ENCODE measurements at places on chromosomes 5 and 9. TPM values are rescaled to one million over a fixed set of nuclear protein-coding genes. Genes with fewer than 3 reads are reported as not detected.
A peak's percentile ranks its signal among the peaks of the same experiment; 100 is the strongest.

DNA sequence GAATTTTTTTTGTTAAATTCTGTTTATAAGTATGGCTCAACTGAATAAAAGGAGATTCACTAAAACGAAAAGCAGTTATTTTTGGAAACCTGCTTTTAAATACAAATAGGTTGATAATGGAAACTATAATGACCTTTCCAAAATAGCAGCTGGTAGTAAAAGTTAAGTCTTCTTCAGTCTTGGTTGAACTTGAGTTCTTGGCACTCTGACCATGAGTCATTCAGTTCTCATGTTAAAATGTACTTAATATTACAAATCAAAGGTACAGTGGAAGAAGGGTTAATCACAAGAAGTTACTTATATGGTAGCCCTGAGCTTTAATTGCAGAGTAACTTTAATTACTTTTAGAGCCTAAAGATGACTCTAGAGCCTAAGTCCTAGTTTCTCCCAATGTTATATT lies 62.1 kb downstream of the KLF9 start:
- H3K27me3 ChIP-seq: no peaks in the 10 kb centered on the region
- H3K36me3 ChIP-seq: no peaks in the 10 kb centered on the region
- H3K4me1 ChIP-seq: peaks cover 10% of the 10 kb centered on the region
- DNase-seq: no peak
- H3K27ac ChIP-seq: peak overlapping the region; percentile 4

- H3K4me1 ChIP-seq: peaks cover 11% of the 10 kb centered on the region
- DNase-seq: no peak
- H3K36me3 ChIP-seq: no peaks in the 10 kb centered on the region
- no peak overlapping the region for H3K27ac ChIP-seq
- H3K4me3 ChIP-seq: no peak overlapping the region
These were observed 114.0 kb upstream of the MTAP start for GRCh38 chr9:21688108-21689102.

GRCh38 chr9:129836311-129837007 lies 1.2 kb downstream of the USP20 start:
- peak overlapping the region; percentile 95 for H3K4me3 ChIP-seq
- H3K27ac ChIP-seq: peak overlapping the region; percentile 87

DNA sequence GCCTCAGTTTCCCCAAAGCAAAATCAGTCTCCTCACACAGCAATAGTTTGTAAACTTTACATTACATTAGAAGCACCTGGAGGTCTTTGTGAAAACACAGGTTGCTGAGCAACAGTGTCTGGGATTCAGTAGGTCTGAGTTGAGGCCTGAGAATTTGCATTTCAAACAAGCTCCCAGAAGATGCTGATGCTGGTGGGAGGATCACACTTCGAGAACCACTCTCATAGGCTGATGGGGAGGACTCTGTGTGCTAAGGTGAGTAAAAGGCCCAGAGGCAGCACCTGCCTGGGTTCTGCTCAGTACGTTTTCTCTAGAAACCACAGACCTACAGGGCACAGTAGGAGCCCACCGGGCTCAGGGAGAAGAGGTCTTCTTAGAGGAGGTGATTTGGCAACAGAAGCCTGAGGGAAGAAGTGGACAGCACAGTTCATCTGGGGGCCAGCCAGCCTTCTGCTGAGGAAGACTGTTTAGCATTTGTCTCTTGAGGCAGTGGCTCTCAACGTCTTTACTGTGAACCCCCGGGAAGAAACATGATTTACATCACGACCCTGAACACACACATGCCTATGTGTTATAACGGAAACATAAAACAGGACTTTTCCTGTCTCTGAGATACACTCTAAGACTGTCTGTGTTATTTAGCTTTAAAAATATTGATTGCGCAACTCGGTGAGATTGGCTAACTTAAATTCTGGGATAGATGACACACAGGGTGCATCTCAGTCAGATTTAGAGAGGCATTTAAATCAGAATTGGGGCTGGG lies 24.8 kb upstream of the DENND1A start:
- no peak overlapping the region for H3K4me3 ChIP-seq
- no peaks in the 10 kb centered on the region for H3K27me3 ChIP-seq
- H3K36me3 ChIP-seq: no peaks in the 10 kb centered on the region
- H3K4me1 ChIP-seq: no peaks in the 10 kb centered on the region
- H3K27ac ChIP-seq: no peak overlapping the region
- no peak for DNase-seq

DNA sequence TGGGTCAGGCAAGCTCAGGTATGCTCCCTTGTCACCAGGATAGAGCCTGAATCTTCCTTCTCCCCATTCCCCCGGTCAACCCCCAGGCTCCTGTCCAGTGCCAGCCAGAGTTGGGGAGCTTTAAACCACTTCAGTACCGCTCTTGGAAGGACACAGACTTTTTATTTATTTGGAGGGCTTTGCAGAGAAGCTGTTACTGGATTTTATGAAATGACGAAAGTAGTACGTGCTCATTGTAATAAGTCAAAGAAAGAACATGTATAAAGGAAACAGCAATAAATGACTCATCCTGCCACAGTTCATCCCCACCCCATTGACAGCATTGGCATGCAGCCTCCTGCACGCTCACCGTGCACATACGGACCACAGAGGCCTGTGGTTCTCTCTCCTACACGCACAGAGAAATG lies 230.3 kb downstream of the AUH start:
- H3K27me3 ChIP-seq: no peaks in the 10 kb centered on the region
- H3K4me1 ChIP-seq: peaks cover 14% of the 10 kb centered on the region
- DNase-seq: no peak

- H3K4me1 ChIP-seq: peaks cover 10% of the 10 kb centered on the region
- no peak overlapping the region for H3K27ac ChIP-seq
- no peak overlapping the region for H3K4me3 ChIP-seq
- H3K27me3 ChIP-seq: no peaks in the 10 kb centered on the region
- no peaks in the 10 kb centered on the region for H3K36me3 ChIP-seq
These were observed 28.4 kb downstream of the ERP44 start for GRCh38 chr9:100070104-100071041.

GRCh38 chr9:74577956-74578355 lies 80.8 kb downstream of the RORB start:
- H3K27ac ChIP-seq: no peak overlapping the region
- no peak for DNase-seq
- H3K4me3 ChIP-seq: no peak overlapping the region
- H3K4me1 ChIP-seq: no peaks in the 10 kb centered on the region
- H3K36me3 ChIP-seq: no peaks in the 10 kb centered on the region

DNA sequence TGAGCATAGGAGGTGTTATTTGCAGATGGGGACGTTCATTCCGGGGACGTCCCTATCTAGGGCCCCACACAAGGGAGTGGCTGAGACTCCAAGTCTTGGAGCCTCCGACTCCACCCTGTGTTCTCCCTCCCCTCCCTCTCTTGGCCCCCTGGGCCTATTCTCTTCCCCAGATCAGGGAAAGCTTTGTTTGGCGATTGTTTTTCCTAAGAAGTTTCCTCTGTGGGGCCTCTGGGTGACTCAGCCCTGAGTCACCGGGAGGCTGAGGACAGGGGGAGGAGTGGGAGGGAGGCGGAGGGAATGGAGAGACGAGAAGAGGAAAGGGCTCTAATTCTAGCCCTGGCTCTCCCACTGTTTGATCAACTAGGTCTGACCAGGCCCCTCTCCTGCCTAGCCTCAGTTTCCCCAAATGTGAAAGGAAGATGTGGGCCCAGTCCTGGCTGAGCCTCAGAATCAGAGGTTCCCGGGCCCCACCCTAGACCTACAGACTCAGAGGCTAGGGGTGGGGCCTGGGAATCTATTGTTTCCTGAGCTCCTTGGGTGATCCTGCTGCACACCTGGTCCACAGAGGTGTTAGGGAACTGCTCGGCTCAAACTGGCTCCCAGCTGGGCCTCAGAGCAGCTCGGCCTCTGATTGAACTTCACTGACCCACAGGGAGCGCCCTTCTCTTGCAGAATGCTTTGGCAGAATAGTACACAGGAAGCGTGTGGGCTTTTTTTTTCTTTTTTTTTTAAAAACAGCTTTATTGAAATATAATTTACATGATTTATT lies 19.2 kb downstream of the GSN start:
- H3K27ac ChIP-seq: peak overlapping the region; percentile 97
- H3K4me3 ChIP-seq: peak overlapping the region; percentile 23
- no peak for DNase-seq
- H3K36me3 ChIP-seq: no peaks in the 10 kb centered on the region
- H3K4me1 ChIP-seq: peaks cover 92% of the 10 kb centered on the region
- no peaks in the 10 kb centered on the region for H3K27me3 ChIP-seq

- H3K4me3 ChIP-seq: no peak overlapping the region
- no peak overlapping the region for H3K27ac ChIP-seq
- no peak for DNase-seq
- H3K36me3 ChIP-seq: no peaks in the 10 kb centered on the region
- no peaks in the 10 kb centered on the region for H3K27me3 ChIP-seq
These were observed 47.9 kb upstream of the BASP1 start for GRCh38 chr5:17169507-17169906.

EGFLAM gene
- total RNA-seq: 15.2 TPM

GPR21 gene
- total RNA-seq: not detected

SPINK7 gene
- 65.3 TPM for total RNA-seq

PCDHA9 gene
- 0.25 TPM for total RNA-seq

BARHL1 gene
- not detected for total RNA-seq

HSPA4 gene
- total RNA-seq: 37.6 TPM

GABRA6 gene
- total RNA-seq: not detected

PHF24 gene
- 0.25 TPM for total RNA-seq

NOXA1 gene
- 2.9 TPM for total RNA-seq

LRRC19 gene
- total RNA-seq: not detected

MAMDC4 gene
- total RNA-seq: 3.2 TPM
